Dermis blood vessel endothelial cell (primary cell): ENCODE measurements at places on chromosomes 5 and 9.

GRCh38 chr9:98900725-98901124 is 43.0 kb upstream of the COL15A1 start:
- DNase-seq = no peak

GRCh38 chr9:76894198-76894597 is 11.7 kb downstream of the PRUNE2 start:
- DNase-seq = no peak

- DNase-seq = no peak
Observed at GRCh38 chr5:154947778-154948177, 6.9 kb downstream of the MRPL22 start.

DNA sequence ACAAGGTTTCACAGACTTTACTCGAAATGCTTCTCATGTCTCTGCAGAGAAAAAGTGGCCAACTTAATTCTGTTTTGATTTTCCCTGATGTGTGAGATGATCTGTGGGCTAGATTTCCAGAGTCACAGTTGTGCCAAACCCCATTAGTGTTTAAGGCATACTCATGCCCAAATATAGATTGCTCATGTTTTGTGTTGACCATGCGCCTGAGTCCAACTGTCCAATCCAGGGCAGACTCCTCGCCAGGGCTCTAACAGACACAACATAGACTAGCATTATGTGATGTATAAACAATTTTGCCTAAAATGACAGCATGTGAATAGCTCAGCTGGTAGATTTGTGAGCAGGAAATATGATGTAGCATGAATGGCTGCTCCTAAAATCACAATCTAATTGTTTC is 128.1 kb downstream of the PRDM6 start:
- DNase-seq = no peak

GRCh38 chr9:127170652-127171051 is 48.2 kb upstream of the ANGPTL2 start:
- DNase-seq = no peak

DNA sequence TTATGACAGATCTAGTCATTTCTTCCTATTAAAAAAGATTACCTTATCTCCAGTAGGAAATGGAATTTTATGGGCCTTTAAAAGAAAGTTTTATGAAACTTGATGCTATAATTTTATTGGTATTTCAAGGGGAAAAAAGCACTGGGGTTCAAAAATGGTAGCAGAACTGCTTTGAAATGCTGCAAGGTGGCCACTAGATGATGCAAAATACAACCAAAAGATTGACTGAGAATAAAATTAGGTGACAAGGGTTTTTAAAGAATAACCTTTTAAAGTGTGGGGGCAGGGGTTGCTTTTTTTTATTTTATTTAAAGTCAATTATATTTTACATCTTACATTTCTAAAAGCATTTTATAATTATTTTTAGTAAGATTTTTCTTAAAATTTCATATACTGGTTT is 61.7 kb downstream of the KLF9 start:
- DNase-seq = peak; percentile 41

DNA sequence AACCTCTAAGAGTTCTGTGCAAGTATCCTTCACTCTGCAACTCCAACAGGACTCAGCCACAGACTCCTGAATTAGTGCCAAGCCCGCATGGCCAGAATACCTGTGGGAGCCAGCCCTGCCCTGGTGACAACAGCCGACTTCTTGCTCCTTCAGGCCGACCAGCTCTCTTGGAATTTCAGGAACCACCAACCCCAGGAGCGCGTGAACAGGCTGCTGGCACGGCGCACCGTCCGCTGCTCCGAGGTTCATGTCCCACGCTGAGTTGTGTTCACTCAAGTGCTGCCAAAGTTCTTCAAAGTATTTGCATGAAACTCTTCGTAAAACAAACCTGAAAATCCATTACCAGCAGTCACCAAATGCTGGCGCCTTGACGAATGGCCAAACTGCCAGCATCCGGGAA is 232.8 kb downstream of the NR2F1-AS1 start:
- DNase-seq = no peak

- DNase-seq = peak; percentile 82
Observed at GRCh38 chr9:134366223-134367031, 40.2 kb downstream of the RXRA start.

DNA sequence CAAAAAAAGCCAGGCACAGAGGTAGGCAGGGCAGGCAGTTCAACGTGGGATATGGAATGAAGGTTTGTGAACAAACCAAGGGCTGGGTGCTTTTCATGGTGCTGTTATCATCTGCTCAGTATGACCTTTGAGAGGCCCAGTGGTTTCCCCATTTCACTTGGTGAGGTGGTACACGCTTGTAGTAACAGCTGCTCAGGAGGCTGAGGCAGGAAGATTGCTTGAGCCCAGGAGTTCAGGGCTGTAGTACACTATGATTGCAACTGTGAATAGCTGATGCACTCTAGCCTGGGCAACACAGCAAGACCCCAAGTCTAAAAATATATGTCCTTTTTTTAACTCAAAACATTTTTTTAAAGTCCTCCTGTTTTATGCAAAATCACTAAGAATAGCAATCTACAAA is 174.8 kb downstream of the ENC1 start:
- no peak for DNase-seq

GRCh38 chr5:150078802-150079689 is 7.3 kb downstream of the CSF1R start:
- no peak for DNase-seq

GRCh38 chr5:15600035-15600434 is 100.1 kb downstream of the FBXL7 start:
- DNase-seq = no peak

- DNase-seq = no peak
Observed at GRCh38 chr9:118331622-118332045, 627.4 kb downstream of the TLR4 start.

GRCh38 chr5:68365889-68366288 is 150.3 kb downstream of the PIK3R1 start:
- no peak for DNase-seq

GRCh38 chr9:119284118-119284517 is 85.1 kb downstream of the BRINP1 start:
- DNase-seq = no peak

DNA sequence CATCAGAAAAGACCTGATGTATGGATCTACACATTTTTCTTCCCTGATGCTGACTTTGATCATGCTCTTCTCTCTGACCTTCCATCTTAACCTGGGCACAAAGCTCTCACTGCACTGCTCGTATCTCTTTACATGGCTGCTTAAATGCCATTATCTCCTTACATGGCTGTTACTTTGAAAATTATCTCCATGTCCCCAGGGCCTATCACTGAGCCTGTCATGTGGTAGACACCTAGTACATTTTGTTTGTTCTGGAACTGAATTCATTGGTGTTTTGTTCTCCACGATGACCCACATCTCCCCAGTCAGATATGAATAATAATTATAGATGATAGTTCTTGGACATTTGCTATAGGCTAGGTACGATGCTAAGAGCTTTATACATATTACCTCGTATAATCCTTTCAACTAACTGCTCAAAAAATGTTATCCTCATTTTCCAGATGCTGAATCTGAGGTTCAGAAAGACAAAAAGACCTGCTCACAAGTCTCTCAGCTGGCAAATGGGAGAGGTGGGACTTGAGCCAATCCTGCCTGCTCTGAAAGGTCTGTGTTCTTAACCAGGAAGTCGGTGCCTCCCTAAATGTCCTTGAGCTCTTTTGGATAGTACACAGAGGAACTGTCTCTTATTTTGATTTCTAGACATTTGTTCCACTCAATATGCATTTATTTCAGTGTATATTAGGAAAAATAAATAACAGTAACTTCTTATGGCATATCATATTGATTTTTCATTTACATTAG is 9.8 kb upstream of the CPEB4 start:
- peak; percentile 35 for DNase-seq

DNA sequence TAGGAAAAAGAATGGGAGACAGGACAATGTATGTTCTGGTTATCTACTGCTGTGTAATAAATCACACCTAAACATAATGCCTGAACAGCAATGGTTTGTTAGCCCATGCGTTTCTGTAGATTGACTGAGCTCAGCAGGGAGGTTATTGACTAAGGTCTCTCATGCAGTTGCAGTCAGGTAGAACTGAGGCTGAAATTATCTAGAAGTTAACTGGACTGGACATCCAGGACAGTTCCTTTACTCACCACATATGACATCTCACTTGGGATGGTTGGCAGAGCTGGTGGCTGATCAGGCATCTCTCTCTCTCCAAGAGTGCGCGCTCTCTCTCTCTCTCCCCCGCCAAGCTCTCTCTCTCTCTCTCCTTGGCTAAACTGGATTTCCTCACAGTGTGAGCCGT is 8.9 kb upstream of the FOXB2 start:
- no peak for DNase-seq

DNA sequence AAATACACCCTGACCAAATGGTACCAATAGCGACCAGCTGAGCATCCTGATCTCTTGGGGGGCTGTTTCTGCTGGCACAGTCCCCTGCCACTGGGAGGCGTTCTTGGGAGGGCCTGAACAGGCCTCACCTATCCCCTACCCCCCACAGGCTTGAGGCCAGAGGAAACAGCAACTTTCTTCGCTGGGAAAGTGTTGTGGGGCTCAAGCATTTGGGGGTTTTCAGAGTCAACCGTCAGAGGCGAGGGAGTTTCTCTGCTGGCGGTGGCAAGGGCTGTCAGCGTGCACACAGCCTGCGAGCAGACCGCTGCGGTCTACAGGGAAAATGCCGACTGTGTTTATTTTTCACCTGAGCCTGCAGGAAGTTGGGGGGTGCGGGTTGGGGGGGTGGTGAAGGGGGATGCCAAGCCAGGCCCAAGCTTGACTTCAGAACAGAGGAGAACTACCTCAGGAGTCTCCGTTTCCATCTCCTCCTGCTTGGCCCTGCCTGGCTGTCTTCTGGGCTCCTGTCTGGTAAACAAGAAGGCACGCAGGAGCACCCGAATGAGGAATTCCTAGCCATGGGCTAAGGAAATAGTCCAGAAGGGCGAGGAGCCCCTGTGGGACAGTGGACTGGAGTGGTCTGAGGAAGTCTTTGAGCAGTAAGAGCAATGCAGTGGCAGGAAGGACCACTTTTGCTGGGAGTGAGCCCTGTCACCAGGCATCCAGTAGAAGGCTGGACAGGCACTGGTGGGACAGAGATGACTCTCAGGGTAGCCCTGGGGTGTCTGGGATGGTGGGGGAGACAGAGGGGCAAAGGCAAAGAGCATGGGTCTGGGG is 18.1 kb downstream of the TCF7 start:
- no peak for DNase-seq

- peak; percentile 11 for DNase-seq
Observed at GRCh38 chr5:13831351-13831750, 113.1 kb downstream of the DNAH5 start.
